ENCODE measurements at places on chromosomes 2 and 18. TPM values are rescaled to one million over a fixed set of nuclear protein-coding genes. Genes with fewer than 3 reads are reported as not detected.

ATP6V1B1 gene
- total RNA-seq = 2.5 TPM

ALKAL2 gene
- not detected for total RNA-seq

RTKN gene
- 16.2 TPM for total RNA-seq

TRIM43 gene
- total RNA-seq = not detected

CREG2 gene
- 0.36 TPM for total RNA-seq

CYP26B1 gene
- under 0.01 TPM for total RNA-seq

Measured in osteoblast (primary cell).